Stimulated activated CD8-positive, alpha-beta memory T cell treated with anti-CD3 and anti-CD28 coated beads, Interleukin-7, amount 100 ng/mL, for 1 hour (primary cell): ENCODE measurements at places on chromosomes 6 and 20.

DNA sequence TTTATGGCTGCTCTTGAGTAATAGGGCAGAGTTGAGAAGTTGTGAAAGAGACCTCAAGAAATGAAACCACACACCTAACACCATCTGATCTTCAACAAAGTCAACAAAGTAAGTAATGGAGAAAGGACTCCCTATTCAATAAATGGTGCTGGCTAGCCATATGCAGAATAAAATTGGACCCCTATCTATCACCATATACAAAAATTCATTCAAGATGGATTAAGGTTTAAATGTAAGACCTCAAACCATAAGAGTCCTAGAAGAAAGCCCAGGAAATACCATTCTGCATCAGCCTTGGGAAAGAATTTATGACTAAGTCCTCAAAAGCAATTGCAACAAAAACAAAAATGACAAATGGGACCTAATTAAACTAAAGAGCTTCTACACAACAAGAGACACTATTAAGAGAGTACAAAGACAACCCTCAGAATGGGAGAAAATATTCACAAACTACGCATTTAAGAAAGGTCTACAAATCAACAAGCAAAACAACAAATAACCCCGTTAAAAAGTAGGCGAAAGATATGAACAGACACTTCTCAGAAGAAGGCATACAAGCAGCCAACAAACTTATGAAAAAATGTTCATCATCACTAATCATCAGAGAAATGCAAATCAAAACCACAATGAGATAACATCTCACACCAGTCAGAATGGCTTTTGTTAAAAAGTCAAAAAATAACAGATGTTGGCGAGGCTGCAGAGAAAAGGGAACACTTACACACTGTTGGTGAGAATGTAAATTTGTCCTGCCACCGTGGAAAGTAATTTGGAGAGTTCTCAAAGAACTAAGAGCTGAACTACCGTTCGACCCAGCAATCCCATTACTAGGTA lies 4.0 kb downstream of the MAP3K5 start:
- DNase-seq: no peak

- no peak for DNase-seq
Observed at GRCh38 chr6:15593798-15594197, 69.0 kb downstream of the DTNBP1 start.

- DNase-seq: no peak
Observed at GRCh38 chr6:135811644-135812526, 39.6 kb upstream of the PDE7B start.

- DNase-seq: no peak
Observed at GRCh38 chr6:43778131-43778855, 8.3 kb downstream of the VEGFA start.

GRCh38 chr6:138468320-138469015 lies 30.8 kb downstream of the NHSL1 start:
- no peak for DNase-seq

DNA sequence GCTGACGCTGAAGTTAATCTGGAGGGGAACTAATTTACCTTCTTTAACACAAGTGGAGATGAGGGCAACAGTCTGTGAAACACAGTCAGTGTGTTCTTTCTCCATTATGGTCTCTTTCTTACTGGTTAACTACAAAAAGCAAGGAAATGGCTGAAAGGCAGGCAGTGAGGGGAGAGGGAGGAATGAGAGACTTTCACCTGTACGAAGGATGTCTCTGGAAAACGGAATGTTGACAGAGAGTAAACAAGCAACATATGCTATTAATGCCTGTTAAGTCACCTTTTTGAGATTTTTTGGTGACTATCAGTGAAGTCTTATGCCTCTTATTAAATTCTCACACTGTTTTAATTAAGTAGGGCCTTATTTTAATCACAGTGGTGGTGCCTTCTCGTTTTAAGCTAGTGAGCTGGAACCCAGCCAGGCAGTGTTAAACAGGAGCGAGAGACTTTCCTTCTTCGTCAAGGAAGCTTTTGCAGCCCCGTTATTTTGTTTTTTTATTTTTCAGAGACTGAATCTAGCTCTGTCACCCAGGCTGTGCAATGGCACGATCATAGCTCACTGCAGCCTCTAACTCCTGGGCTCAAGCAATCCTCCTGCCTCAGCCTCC lies 165.6 kb downstream of the ATXN1 start:
- DNase-seq: no peak

- DNase-seq: no peak
Observed at GRCh38 chr6:80940976-80941375, 811.5 kb downstream of the TENT5A start.

DNA sequence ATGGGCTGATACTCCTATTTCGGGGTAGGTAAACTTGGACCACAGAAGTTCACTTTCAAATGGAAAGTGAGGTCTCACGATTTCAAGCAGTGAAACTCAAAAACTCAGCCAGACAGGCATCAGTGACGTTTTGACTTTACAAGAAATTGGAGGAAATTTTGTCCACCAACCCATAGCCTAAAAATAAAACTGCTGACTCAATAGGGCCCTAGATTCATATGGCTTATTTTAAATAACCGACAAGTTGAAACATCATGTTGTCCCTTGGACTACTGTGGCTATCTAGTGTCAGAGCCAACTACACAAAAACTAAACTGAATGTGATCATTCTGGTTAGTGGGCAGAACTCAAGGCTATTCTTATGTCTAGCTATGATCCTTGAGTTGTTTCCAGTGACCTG lies 486.3 kb downstream of the GRIK2 start:
- DNase-seq: no peak

DNA sequence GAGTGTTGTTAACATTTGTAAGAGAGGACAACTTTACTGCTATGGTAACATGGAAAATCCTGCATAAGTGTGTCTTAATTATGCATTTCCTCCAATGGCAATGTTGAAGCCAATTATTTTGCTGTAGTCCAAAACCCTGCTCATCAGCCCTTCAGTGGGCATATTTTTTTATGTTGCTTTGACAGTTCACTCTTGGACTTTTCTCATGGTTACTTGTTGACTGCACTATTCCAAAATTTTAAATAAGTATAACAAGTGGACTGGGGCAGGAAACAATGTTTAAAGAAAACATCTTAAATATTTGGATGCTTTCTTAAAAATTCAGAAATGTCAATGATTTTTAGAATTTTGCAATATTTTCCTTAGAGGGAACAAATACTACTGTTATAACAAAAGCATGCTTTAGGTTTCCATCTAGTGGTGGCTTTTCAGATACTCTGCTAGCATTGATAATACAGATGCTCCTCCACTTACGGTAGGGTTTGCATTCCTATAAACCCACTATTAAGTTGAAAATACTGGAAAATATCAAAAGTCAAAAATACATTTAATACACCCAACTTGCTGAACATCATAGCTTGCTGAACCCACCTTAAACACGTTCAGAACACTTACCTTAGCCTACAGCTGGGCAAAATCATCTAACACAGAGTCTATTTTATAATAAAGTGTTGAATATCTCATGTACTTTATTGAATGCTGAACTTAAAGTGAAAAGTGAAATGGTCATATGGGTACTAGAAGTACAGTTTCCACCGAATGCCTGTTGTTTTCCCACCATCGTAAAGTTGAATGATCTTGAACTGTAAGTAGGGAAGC lies 86.4 kb downstream of the ADGRG6 start:
- no peak for DNase-seq

GRCh38 chr6:10140136-10140535 lies 274.7 kb downstream of the TFAP2A start:
- no peak for DNase-seq

DNA sequence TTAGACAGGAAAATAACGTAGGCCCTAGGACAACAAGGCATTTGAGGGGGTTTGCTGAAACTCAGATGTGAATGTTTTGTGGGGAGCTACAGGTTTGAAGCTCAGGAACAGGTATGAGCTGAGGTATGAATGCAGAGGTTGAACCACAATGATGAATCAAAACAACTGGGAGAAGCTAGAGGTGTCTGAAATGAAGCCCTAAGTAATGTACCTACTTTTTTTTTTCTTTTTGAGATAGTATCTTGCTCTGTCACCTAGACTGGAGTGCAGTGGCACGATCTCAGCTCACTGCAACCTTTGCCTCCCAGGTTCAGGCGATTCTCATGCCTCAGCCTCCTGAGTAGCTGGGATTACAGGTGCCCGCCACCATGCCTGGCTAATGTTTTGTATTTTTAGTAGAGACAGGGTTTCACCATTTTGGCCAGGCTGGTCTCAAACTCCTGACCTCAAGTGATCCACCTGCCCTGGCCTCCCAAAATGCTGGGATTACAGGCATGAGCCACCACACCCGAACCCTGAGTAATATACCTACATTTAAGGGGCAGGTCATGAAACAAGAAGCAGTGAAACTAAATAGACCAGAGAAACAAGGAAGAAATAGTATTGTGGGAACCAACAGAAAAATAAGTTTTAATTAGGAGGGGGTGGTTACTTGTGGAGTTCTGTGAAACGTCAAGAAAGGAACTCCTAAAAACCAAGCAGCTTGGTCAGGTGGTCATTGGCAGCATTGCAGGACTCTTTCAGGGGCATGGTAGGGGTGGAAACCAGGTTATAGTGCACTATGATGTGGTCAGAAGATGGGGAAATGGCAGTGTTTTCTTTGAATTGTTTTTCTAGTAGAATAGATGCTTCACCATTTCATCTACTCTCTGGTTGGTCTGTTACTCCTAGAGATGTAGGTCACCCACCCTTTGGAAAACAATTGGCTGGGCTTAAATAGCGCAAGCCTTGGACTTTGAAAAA lies 138.1 kb downstream of the CD164 start:
- DNase-seq: no peak

DNA sequence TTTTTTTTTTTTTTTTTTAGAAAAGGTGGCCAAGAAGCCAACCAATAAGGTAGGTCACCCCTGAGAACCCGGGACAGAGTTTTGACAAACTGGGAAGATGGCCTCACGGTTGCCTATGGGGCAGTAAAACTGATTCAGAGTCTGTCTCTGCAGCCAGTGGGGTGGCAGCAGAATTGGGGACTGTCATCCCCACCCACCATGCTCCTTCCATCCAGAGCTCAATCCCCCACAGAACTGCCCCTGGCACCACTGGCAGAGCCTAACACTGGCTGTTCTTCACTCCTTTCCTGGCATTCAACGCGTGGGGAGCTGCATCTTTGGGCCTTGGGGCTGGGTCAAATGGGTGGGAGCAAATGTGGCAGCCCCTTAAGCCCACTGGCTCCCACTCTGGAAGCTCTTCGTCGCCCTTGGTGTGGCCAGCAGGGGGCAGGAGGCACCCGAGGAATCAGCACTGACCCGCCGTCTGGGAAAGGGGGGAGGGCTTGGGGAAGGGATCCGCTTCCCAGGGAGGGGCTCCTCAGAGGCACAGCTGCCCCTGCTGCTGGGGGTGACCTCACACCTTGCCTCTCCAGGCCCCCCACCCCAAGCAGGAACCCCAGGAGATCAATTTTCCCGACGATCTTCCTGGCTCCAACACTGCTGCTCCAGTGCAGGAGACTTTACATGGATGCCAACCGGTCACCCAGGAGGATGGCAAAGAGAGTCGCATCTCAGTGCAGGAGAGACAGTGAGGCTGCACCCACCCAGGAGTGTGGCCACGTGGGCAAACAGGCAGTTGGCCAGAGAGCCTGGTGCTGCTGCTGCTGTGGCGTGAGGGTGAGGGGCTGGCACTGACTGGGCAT lies 10.4 kb downstream of the CD40 start:
- no peak for DNase-seq

GRCh38 chr6:150751296-150751695 lies 114.2 kb upstream of the MTHFD1L start:
- no peak for DNase-seq

- no peak for DNase-seq
Observed at GRCh38 chr6:157462956-157463742, 82.2 kb downstream of the ZDHHC14 start.

GRCh38 chr6:31899882-31900722 lies 1.8 kb downstream of the ZBTB12 start:
- DNase-seq: no peak

DNA sequence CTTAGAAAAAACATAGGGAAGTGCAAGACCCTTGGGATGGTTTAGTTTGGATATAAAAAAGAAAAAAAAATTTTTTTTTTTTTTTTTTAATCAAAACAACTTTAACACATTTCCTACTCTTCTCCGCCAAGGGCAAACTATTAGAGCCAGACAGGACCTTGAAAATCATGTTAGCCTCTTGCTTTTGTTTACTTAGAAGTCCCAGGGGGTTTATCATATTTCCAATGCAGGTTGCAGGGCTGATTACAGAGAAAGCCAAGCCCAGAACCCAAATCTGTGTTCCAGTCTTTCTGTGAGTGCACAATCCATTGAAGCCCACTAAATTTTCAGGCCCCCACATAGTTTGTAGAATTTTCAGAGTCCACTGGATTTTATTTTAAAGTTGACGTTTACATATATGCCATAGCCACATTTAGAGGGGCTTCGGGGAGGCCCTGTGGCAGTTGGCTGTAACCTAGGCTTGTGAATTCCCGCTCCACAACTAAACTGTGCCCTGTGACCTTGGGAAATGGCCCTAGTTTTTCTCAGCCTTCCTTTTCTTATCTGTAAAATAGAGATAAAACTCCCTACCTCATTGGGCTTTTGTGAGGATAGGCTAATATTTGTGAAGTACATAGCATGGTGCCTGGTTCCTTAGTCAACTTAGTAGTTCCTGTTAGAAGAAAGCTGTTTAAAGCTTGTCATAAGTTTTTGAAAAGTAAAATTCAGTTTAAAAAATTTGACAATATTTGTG lies 55.7 kb downstream of the NCOA7 start:
- no peak for DNase-seq

DNA sequence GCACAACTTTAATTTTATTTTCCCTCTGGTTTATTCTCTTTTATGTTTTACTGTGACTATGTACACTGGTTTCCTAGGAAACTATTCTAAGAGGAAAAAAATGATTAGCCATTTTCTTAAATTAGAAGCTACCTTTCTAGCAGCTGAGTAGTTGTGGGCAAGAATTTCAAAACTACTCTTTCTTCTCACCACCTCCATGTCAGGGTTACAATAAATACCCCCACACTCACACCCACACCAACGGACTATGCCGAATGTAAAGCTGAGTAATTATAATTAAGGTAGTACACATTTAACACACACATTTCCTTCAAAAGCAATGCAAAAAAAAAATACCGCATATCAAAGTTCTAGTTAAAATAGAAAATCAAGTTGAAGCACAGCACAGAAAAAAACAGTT lies 78.9 kb downstream of the ARHGAP18 start:
- DNase-seq: no peak

- no peak for DNase-seq
Observed at GRCh38 chr20:14288341-14289330, 48.8 kb downstream of the FLRT3 start.

GRCh38 chr20:11734431-11734830 lies 183.3 kb upstream of the BTBD3 start:
- DNase-seq: no peak

GRCh38 chr6:105587349-105588122 lies 184.7 kb upstream of the PREP start:
- DNase-seq: no peak

- no peak for DNase-seq
Observed at GRCh38 chr20:38179846-38180245, 14.8 kb upstream of the TGM2 start.

GRCh38 chr6:49052901-49053300 lies 410.2 kb downstream of the MMUT start:
- no peak for DNase-seq

GRCh38 chr6:89359561-89359960 lies 7.0 kb upstream of the UBE2J1 start:
- DNase-seq: no peak
